ENCODE measurements at places on chromosomes 7 and 10.

DNA sequence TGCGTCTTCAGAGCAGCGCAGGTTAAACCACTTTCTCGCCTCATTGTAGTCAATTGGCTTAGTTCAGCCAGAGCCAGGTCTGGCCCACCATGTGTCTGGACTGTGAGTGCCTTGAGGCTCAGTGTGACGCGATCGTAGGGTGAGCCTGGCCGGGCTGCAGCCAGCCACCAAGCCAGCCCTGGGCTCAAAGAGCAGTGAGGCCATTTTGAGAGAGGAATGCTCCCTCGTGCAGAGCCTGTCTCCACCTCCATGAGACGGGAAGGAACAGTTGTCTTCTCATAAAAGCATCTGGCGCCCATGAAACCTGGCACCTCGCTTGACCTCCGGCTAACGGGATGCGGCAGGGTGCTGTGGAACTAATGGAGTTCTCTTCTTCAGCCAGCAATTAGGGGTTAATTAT lies 34.5 kb downstream of the LHPP start:
- no peak for DNase-seq

DNA sequence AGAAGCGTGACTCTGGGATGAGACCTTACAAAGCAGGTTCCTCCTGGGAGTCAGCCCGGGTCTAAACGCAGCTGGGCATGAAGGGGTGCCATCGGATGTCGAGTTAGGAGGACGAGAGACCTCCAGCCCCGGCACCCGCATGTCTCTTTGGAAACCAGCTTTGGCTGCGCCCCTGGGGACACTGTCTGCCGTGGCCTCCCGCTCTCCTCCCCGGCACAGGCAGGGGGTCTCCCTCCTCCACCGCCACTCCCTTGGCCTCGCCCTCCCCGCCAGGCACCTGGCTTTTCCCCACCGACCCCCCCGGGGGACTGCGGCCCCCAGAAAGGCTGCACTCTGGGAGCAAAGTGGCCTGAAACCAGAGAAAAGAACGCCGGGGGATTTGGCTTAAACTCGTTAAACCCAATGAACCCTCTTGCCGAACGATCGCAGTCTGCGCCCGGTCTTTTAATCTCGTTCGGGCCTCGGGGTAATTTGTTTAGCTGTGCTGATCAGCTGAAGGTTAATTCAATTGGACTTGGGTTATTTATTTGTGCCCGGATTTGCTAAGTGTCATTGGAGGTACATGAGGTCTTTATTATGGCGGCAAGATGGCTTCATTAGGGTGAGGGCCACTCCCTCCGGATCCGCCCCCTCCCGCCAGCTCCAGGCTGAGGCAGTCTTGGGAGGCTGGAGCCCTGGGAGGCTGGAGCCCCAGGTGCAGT lies 16.4 kb upstream of the PSMG3 start:
- no peak for DNase-seq

DNA sequence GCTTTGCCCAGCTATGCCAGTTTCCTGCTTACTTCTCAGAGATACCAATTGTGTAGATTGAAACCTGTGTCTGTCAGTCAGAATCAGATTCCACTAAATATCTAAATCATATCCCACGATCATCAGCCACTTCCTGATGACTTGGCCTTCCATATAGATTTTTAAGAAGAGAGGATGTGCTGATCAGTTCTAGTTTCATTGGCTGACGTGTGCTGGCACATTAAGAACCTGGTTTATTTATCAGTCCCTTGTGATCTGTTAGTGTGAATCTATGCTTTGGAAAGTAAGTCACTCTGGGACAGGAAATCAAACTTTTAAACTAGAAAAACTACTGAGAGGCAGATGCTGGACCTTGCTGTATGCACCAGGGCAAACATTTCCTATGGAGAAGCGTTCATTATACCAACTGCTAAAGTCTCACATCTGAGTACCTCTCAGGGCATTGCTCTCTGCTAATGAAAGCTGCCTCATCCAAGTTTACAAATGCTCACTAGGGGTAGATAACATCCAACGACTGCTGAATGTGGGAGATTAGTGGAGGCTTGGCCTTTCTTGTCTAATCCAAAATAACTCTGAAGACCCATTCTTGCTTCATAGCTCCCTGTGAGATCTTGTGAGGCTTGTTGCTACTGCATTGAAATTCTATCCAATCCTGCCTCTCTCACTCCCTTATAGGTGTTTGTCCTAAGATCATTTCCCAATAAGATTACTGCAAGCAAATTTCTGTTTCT lies 109.1 kb downstream of the ARL4A start:
- no peak for DNase-seq

DNA sequence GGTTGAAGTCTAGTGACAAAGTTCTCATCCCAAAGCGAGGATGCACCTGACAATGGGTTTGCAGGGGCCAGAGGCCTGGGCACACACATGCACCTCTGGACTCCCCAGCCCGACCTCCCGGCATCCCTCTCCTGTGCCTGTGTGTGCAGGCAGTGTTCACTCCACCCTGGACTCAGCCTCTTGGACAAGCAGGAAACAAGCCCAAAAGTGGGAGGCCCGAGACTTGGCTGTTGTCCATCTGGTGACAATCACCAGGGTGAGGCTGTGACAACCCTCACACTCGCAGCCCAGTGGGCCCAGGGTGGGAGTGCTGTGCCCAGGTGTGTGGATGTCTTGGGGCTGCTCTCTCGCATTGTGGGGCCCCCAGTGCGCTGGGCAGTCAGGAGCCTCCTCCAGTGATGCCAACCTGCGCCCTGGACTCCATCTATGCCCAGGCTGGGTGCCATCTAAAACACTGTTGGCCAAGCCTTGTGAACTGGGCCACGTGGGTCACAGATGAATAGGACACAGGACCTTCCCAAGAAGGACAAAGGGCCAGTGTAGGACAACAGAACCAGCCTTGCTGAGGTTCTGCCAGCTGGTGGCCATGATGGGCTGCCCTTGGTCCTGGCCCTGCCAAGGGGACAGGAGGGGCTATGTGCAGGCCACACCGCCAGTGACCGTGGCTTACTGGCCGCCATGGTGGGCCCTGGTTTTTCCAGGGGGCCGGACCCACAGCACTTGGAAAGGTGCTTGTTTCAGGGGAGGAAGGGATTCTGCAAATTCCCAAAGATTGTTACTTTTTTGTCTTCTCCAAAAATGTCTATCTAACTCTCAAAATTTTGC lies 144.3 kb downstream of the TCERG1L start:
- DNase-seq, result no peak

DNA sequence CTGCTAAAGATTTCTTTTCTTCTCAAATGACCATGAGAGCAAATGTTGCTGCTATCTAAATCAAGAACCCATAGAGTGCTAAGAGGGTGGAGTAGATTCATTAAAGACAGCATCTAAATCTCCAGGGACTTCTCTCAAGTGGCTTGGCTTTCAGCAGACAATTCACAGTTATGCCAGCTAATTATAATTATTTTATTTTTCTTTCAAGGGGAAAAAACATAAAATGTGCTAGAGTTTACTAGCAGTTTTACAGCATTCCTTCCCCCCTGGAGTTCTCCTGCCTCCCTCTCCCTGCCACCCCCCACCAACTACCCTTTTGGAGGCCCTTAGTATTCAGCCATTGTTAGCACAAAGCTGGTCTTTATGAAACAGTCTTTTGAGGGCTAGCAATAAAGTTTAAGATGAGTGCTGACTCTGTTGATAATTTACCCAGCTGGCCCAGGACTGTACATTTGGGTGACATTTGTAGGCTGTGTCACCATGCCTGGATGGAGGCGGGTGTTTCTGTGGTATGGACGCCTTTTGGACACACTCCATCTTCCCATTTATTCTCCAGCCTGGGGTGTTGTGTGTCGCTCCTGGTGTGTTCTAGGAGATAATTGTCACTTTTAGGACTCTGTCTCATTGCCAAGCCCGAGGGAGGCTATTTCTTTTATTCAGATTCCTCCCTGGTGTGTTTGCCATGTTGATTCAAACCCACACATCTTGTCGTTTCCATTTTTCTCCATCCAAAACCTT lies 160.2 kb downstream of the CREB5 start:
- no peak for DNase-seq

DNA sequence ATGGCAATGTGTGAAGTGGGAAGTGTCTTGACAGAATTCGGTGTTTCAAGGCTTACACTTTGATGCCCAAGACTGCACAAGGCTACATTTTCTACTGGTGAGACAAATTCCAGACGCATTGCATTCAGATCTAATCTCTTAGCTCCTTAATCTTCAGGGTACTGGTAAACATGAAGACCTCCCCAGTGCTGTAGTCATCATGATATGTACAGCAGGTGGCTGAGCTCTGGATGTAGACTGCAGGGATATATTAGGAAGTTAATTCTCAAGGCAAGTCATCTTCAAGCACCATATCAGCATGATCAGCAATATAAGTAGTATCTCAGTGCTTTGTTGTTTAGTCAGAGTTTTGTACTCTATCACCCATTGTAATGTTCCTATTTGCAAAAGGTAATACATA lies 61.8 kb downstream of the IKZF1 start:
- no peak for DNase-seq

GRCh38 chr10:4691301-4691700 lies 134.7 kb upstream of the AKR1E2 start:
- no peak for DNase-seq

GRCh38 chr7:85039196-85039923 lies 147.5 kb downstream of the SEMA3D start:
- DNase-seq, result no peak

- no peak for DNase-seq
Measured at GRCh38 chr10:102341038-102341688, 54.3 kb upstream of the NFKB2 start.

DNA sequence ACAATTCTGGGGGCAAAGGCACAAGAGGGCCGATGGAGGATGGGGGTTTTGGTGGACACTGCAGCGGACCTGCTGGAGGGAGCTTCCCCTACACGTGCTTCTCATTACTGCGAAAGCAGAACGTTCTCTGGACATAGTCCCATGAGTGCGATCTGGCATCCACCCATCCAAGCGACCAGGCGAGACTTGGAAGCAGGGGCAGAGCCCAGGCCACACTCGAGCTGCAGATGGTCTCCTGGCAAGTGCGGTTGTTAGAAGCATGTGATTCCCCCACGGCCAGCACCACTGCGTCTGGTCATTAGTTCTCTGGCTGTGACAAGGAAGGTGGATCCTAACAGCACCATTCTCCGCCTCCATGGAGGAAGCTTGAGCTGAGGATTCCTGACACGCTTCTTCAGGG lies 118.4 kb upstream of the TCERG1L start:
- DNase-seq, result no peak

GRCh38 chr7:123024989-123025758 lies 29.7 kb upstream of the TAS2R16 start:
- DNase-seq, result no peak

DNA sequence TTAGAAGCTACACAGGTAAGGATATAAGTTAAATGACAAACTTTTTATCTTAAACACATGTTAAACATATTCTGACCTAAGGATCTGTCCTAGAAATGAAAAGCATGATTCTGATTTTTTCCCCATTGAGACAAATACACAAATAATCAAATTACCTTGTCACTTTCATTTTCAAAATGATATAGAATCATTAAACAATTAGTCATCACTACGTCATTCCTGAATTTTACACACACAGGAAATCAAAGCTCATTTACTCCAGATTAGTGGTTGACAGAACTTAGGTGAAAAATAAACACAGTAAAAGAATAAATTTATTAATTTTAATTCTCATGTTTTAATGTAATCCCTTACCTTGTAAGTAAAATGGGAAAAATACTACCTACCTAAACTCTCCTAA lies 89.0 kb downstream of the AASS start:
- DNase-seq, result no peak

DNA sequence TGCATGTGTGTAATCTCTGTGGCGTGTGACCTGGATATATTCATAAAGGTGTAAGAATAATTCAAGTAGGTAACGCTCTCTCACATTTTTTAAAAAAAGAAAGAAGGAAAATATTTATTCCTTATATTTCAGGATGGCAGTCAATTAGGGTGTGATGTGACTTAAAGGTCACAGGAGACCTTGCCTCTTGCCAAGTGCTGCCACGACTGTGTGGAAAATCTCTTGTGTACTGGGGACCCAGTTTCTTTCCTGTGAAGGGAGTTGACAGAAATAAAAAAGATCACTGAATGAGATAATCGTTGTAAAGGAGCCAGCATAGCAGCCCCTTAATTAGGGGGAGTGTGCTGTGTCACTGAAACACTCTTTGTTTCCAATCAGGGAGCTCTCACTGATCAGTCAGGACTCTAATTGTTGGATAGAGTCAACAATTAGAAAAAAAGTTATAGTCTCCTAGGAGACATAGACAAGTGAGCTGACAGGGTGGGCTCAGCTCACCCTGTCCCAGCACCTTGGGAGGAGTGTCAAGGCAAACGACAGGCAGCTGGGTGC lies 31.1 kb downstream of the PTPRE start:
- DNase-seq, result no peak

GRCh38 chr7:122972056-122972455 lies 23.4 kb downstream of the TAS2R16 start:
- no peak for DNase-seq

DNA sequence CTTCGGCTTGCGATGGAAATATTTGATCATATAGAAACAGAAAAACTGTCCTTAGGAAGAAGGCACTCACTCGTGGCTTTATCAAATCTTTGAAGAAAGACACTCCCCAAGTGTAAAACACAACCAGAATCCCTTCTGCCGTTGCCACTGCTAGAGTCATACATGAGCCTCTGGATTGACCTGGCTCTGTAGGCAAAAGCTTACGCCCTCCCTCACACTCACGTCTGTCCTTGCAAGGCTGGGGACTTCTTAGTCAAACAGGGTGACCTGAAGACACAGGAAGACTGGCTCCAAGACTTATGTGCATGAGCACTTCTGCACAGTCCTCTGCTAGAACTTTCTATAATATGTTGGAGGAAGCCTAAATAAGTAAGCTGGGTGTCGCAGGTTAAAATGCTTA lies 135.4 kb upstream of the MDFIC start:
- no peak for DNase-seq

- DNase-seq, result no peak
Measured at GRCh38 chr7:53656881-53657280, 621.4 kb downstream of the POM121L12 start.

DNA sequence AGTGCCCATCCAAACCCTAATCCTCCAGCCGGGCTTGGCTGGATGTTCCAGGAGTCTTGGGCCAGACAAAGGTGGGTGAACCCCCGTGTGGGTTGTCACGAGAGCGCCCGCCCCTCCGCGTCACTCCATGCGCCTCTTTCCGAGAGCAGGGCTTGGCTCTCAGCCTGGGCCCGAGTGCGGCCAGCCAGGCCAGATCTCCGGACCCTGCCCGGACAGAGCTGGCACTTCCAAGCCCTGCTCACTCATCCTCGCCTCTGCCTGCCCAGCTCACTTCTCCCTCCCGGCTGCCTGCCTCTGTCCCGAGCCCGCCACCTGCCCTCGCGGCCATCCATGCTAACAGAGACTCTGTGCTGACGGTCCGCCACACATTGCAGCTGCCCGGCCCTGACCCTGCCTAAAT lies 34.6 kb downstream of the AGAP3 start:
- DNase-seq, result no peak

All from T-helper 17 cell (primary cell).